ENCODE measurements at places on chromosomes 5 and 9. TPM values are rescaled to one million over a fixed set of nuclear protein-coding genes. Genes with fewer than 3 reads are reported as not detected.
A peak's percentile ranks its signal among the peaks of the same experiment; 100 is the strongest.

The AP3S1 gene
- total RNA-seq = 74.9 TPM

- peaks cover 74% of the 10 kb centered on the region for H3K27me3 ChIP-seq
- no peak for DNase-seq
- H3K4me1 ChIP-seq = peaks cover 13% of the 10 kb centered on the region
- no peak overlapping the region for H3K4me3 ChIP-seq
Observed at GRCh38 chr5:95281226-95281625, 3.7 kb downstream of the MCTP1 start.

DNA sequence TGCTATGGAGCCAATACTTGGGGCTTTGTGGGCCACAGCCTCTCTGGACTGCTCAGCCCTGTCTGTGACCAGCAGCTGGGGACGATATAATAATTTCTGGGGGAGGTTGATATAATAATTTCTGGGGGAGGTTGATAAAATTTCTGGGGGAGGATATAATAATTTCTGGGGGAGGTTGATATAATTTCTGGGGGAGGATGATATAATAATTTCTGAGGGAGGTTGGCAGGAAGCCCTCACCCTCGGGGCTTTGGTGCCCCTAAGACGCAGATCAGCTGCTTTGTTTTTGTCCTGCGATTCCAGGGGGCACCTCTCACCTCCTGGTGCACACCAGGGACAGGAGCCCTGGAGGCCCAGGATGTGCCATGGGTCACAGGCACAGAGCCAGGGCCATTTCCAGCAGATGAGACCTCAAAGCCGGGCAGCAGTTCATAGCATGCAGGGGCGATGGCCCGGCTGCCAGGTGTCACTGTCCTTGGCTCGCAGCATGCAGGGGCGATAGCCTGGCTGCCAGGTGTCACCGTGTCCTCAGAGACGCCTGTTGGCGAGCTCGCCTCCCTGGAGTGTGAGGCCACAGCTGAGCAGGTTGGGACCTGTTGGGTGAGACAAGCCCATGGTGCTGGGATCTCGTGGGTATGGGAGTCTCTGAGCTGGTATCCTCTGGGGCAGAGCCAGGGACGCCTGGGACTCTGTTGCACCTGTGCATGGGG lies 3.8 kb upstream of the TOR4A start:
- no peak overlapping the region for H3K4me3 ChIP-seq
- peaks cover 2% of the 10 kb centered on the region for H3K36me3 ChIP-seq
- DNase-seq = no peak
- H3K4me1 ChIP-seq = peaks cover 9% of the 10 kb centered on the region

The PCDHGA10 gene
- 18.4 TPM for total RNA-seq

- no peaks in the 10 kb centered on the region for H3K27me3 ChIP-seq
- no peak for DNase-seq
- peaks cover 15% of the 10 kb centered on the region for H3K4me1 ChIP-seq
Observed at GRCh38 chr5:62152394-62153087, 153.5 kb upstream of the KIF2A start.

GRCh38 chr9:113875459-113876150 lies 504 bp upstream of the ZNF618 start:
- H3K27ac ChIP-seq = no peak overlapping the region
- H3K36me3 ChIP-seq = no peaks in the 10 kb centered on the region
- no peak for DNase-seq
- peak overlapping the region; percentile 87 for H3K4me3 ChIP-seq
- peaks cover 3% of the 10 kb centered on the region for H3K27me3 ChIP-seq

- H3K4me3 ChIP-seq = no peak overlapping the region
- no peaks in the 10 kb centered on the region for H3K36me3 ChIP-seq
- H3K4me1 ChIP-seq = no peaks in the 10 kb centered on the region
- no peaks in the 10 kb centered on the region for H3K27me3 ChIP-seq
Observed at GRCh38 chr9:31587146-31587545, 797.3 kb upstream of the ACO1 start.

DNA sequence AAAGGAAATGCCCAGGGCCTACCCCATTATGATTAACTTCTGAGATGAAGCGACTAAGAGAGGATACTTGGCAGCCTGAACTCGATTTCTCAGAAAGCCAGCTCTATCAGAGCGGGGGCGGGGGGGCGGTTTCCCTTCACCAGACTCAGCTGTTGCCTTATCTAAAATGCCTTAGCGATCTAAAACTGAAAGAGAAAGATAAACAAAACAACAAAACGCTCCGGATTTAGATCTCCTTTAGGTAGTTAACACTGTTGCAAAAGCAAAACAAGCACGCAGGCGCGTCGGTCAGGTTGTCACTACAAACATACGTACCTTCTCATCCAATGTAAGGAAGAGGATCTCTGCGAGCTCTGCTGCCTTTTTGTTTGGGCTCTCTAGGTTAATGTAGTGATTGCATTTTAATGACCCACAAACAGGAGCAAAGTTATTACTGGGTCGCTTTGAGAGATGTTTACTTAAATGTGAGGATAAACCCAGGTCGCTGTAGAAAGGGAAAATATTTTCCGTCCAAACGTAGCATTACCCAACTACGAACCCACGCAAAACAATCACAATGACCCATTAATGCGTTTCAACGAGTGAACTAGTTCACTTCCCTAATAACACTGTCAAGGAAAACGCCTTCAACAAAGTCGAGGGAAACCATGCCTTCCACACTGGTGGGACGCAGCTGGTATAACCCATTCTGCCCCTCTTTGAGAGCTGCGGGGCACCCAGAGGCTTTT lies 982 bp downstream of the EPB41L4A start:
- peak overlapping the region; percentile 84 for H3K4me3 ChIP-seq
- no peak overlapping the region for H3K27ac ChIP-seq
- H3K4me1 ChIP-seq = peaks cover 19% of the 10 kb centered on the region
- no peaks in the 10 kb centered on the region for H3K36me3 ChIP-seq
- no peak for DNase-seq

DNA sequence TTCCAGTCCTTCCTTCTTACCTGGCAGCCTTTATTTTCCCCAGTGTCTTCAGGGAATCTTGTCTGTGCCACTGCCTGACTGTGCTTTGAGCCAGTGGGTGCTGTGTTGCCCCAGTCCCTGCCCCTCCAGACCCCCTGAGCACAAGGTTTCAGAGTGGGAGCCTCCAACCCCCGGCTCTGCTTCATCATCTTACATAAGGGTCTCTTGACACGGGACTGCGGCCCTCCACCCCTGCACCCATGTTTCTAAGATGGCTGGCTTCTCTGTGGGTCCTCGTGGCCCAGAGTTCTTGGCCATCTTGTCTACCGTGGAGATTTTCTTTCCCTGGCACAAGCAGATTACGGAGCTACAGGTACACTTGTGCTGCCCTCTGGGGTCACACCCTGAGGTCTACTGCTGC lies 194.1 kb downstream of the CACNA1B start:
- H3K27me3 ChIP-seq = no peaks in the 10 kb centered on the region
- H3K36me3 ChIP-seq = no peaks in the 10 kb centered on the region

The CD180 gene
- not detected for total RNA-seq

The PCDHGB2 gene
- 1.5 TPM for total RNA-seq

DNA sequence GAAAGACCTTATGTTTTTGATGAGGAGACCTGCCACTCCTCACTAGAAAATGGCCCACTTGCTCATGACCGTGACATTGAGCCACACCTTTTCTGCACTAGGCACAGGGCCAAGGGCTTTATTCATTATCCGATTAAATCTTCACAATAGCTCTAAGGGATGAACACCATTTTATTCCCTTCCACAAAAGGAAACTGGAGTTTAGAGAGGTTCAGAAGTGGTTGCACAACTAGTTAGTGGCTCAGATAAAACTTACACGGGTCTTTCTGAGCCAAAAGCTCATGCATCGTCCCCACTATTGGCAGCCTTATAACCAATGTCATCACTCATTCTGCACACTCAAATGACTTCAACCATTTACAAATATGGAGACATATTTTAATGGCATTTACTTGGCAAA lies 39.4 kb downstream of the SUSD1 start:
- DNase-seq = no peak
- no peak overlapping the region for H3K27ac ChIP-seq
- no peaks in the 10 kb centered on the region for H3K4me1 ChIP-seq
- no peak overlapping the region for H3K4me3 ChIP-seq
- H3K36me3 ChIP-seq = peaks cover 24% of the 10 kb centered on the region

GRCh38 chr9:75545287-75545686 lies 345.2 kb upstream of the PCSK5 start:
- DNase-seq = no peak
- no peak overlapping the region for H3K4me3 ChIP-seq
- H3K4me1 ChIP-seq = no peaks in the 10 kb centered on the region
- no peak overlapping the region for H3K27ac ChIP-seq
- no peaks in the 10 kb centered on the region for H3K36me3 ChIP-seq

The DENND1A gene
- total RNA-seq = 17.8 TPM

GRCh38 chr9:124698265-124698664 lies 72.8 kb downstream of the NR6A1 start:
- H3K4me3 ChIP-seq = no peak overlapping the region
- H3K27me3 ChIP-seq = no peaks in the 10 kb centered on the region
- no peak for DNase-seq
- H3K27ac ChIP-seq = no peak overlapping the region
- peaks cover 41% of the 10 kb centered on the region for H3K4me1 ChIP-seq

GRCh38 chr5:95162231-95162992 lies 122.5 kb downstream of the MCTP1 start:
- H3K4me1 ChIP-seq = peaks cover 5% of the 10 kb centered on the region
- no peak overlapping the region for H3K27ac ChIP-seq
- no peak overlapping the region for H3K4me3 ChIP-seq

GRCh38 chr5:59485629-59486439 lies 407.7 kb downstream of the PDE4D start:
- H3K4me3 ChIP-seq = no peak overlapping the region
- no peak for DNase-seq
- no peaks in the 10 kb centered on the region for H3K36me3 ChIP-seq

GRCh38 chr5:138999674-139000073 lies 124.5 kb upstream of the LRRTM2 start:
- H3K4me1 ChIP-seq = peaks cover 4% of the 10 kb centered on the region
- no peak overlapping the region for H3K4me3 ChIP-seq
- peaks cover 22% of the 10 kb centered on the region for H3K36me3 ChIP-seq
- H3K27me3 ChIP-seq = no peaks in the 10 kb centered on the region
- no peak overlapping the region for H3K27ac ChIP-seq

The ISCA1 gene
- total RNA-seq = 17.3 TPM

The CBY3 gene
- not detected for total RNA-seq

The FOXD4L4 gene
- 0.16 TPM for total RNA-seq

DNA sequence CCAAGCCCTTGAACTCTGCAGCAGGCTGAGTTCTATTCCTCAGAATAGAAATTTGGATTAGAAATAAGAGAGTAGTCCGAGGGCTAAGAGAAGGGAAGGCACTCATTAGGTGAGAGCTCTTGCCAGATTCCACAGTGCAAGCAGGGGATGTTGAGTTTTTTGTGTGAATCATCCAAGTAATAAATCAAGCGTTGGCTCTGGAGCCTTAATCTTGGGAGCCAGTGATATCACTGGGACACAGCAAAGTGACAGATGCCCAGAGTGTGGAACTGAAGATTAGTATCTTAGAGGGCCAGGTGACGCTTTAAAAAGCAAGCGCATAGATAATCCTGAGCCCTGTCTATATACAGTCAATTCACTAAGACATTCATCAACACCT lies 60.3 kb downstream of the FOXD1 start:
- peaks cover 8% of the 10 kb centered on the region for H3K36me3 ChIP-seq
- peaks cover 25% of the 10 kb centered on the region for H3K27me3 ChIP-seq
- no peak for DNase-seq
- H3K4me1 ChIP-seq = no peaks in the 10 kb centered on the region
- no peak overlapping the region for H3K4me3 ChIP-seq

The DDX4 gene
- total RNA-seq = not detected

The GABBR2 gene
- 0.84 TPM for total RNA-seq

All from neural crest cell (in vitro differentiated cells).